Activated CD8-positive, alpha-beta memory T cell treated with anti-CD3 and anti-CD28 coated beads for 1 hour (primary cell): ENCODE measurements at places on chromosomes 7 and 10.

DNA sequence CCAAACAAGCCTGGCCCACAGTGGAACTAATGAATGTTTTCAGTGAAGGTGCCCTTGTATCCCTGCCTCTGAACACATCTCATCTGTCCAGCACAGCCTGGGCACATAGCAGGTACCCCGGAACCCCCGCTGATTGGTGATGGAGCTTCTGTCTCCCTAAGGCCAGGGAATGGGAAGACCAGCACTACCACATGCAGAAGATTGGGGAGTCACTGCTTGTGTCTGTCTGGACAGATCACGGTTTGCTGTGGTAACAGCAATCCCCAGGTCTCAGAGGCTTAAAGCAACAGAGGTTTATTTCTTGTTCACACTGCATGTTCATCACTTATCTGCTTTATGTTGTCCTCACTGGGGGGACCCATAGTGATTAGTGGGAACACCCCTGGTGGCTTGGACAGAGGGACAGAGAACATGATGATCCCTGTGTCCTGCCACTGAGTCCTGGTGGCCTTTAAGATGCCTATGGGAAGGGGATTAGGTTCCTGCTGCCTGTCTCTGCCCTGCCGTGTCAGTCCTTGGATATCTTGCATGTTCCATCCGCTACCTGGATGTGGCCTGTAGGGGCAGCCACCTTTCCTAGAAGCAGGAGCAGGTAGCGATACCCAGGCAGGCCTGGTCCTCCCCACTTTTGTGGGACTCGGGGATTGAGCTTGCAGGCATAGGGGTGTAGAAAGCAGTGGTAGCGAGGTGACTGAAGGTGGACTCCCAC, 3.6 kb downstream of the TSPAN14 start:
- DNase-seq: no peak

DNA sequence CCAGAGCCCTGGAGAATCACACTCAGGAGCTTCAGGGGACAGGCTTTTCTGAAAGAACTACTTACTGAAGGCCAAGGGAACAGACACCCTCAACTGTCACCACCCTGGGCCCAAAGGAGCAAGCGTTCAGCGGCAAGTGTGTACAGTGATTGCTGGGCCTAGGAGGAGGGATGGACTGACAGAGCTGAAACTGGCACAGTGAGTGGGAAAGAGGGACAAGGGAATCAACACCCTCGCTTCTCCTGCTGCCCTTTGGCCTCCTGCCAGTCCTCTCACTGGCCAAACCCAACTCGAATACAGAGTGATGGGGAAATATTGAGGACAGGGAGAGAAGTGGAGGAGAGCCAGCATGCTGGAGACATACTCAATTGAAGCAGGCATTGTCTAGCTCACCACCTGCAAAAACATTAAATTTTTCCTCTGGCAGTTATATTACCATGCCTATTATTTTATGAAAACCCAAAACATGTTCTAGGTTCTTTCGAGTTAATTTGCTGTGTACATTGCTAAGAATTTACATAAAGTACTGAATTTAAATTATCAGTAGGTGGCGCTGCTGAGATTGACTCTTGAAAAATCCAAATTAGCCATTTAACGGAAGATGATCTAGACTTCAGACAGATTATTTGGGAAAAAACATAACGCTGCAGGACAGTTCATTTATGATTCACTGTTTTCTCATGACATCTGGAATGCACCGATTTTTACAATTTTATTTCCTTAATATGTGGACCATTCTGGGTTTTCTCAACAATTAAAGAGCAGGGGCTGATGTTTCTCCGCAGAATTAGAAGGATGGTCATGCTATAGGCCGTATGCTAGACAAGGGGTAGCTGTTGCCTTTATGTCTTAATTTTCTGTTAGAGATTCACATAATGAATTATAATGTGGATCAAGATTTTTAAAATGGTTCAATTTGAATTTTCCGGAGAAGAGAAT, 14.7 kb upstream of the TMEM236 start:
- no peak for DNase-seq

GRCh38 chr7:111026343-111026742, 64.6 kb upstream of the LRRN3 start:
- no peak for DNase-seq

DNA sequence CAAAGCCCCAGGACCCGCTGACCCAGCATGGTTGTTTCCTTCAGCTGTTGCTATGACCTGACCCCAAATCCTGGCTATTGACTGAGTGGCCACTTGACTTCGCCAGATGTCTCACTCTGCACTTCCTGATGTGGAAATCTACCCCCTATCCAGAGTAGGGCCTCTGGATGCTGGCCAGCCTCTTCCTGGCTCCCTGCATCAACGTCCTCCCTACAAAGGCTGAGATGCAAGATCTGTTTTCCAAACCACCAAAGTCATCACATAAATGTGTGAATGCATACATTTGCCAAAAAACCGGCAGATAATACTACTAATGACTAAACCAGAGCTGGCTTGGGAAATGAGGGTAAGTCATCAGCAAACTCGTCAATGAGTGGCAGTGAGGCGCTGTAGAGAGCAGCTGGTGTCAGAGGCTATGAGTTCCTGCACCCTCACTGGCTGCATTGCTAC, 70.4 kb downstream of the PYROXD2 start:
- no peak for DNase-seq

- no peak for DNase-seq
Measured at GRCh38 chr7:43533801-43534479, 49.0 kb upstream of the STK17A start.
